ENCODE measurements at places on chromosomes 5 and 9.
A peak's percentile ranks its signal among the peaks of the same experiment; 100 is the strongest.

GRCh38 chr5:134122530-134122929, 8.0 kb downstream of the TCF7 start:
- DNase-seq: no peak

DNA sequence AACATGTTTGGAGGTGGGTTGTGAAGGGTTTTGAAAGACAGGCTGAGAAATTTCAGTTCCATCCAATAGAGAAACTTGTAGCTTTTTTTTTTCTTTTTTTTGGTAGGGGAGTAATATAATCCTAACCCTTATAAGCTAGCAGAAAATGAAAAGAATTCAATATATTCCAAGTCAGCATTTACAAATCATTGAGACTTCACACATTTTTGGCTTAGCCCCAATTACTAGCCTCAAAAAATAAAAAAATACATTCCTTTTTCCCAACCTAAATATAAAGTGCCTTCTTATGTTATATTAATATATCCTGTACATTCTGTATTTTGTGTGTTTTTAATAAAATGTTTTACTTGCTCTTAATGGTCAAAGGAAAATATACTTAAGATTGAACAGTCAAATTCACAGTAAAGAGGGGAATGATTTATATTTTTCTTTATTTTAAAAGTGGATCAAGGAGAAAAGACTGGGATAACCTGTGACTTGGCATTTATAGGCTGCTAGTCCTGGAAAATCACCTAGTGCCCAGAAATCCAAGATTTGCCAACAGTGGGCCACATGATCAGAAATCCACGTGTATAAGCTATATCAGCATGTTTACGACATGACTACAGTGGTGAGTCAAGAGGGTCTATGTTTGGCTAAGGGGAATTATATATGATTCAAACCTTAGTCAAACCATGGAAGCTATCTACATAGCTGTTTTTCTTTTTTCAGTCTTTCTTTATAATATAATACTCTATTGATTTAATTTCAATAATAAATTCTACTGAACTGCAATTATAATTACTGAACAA, 14.5 kb downstream of the HACD4 start:
- no peak for DNase-seq

GRCh38 chr9:76658510-76659231, 105.6 kb upstream of the PCA3 start:
- peak; percentile 33 for DNase-seq

- DNase-seq: no peak
Measured at GRCh38 chr9:120891884-120892747, 15.1 kb upstream of the PHF19 start.

DNA sequence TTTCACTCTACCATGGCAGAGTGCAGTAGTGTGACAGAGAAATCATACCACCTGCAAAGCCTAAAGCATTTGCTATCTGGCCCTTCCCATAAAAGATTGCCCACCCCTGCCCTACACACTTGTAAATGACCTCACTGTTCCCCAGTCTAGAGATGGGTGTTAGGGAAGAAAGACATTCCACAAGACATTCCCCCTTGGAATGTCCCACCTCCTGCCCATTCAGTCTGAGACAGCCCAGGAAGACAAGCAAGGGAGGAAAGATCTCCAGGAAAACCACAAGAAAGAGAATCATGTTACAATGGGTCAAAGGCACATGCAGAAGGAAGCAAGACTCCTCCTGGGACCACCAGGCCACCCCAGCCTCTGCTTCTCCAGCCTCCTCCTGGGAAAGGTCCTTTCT, 230.0 kb downstream of the AGTPBP1 start:
- DNase-seq: no peak

GRCh38 chr5:149745212-149745942, 15.3 kb downstream of the PPARGC1B start:
- no peak for DNase-seq

DNA sequence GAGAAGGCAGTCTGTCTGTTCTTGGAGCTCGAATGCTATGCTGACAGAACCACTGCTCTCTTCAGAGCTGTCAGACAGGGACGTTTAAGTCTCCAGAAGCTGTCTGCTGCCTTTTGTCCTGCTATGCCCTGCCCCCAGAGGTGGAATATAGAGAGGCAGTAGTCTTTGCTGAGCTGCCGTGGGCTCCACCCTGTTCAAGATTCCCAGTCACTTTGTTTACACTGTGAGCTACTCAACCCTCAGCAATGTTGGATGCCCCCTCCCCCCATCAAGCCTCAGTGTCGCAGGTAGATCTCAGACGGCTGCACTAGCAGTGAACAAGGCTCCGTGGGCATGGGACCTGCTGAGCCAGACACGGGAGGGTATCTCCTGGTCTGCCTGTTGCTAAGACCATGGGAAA, 344.2 kb downstream of the TMEM161B start:
- no peak for DNase-seq
